H9 (cell line): ENCODE measurements at places on chromosomes 3 and 15.

- DNase-seq: no peak
These were observed 69.1 kb downstream of the CMTM8 start for GRCh38 chr3:32307591-32307990.

GRCh38 chr15:64466408-64467141, 6.2 kb downstream of the ZNF609 start:
- DNase-seq: no peak

GRCh38 chr15:66142285-66142684, 111.3 kb downstream of the MEGF11 start:
- no peak for DNase-seq

- DNase-seq: no peak
These were observed 21.7 kb downstream of the GOLIM4 start for GRCh38 chr3:168073842-168074605.

- no peak for DNase-seq
These were observed 3.0 kb downstream of the PEAK1 start for GRCh38 chr15:77416954-77417353.

GRCh38 chr3:177733936-177734335, 536.7 kb upstream of the TBL1XR1 start:
- DNase-seq: no peak

- peak; percentile 87 for DNase-seq
These were observed 76.9 kb downstream of the HES1 start for GRCh38 chr3:194212845-194213331.

DNA sequence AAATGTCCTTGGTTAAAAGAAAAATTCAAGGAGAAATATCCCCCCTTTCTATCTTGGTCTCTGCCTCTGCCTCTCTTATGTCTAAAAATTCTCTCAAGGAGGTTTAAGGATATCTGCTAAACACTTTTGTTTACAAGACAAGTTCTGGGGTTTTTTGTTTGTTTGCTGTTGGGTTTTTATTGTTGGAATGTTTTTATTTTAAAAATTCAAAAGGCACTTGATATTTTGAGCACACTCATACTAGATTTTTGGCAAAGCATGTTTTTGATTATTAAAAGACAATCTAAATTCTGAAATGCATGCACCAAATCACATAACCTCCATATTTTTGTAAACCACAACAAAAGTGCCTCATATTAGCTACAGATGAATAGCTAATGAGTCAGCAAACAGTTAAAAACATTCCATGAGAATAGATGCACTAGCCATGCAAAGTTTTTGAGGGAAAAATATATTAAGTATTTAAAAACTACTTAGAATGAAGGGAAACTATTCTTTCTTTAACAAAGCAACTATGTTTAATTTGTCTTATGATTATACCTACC, 84.6 kb downstream of the ZBTB20 start:
- DNase-seq: no peak

GRCh38 chr15:87562203-87562602, 694.3 kb downstream of the NTRK3 start:
- no peak for DNase-seq

- no peak for DNase-seq
These were observed 80.2 kb downstream of the FMN1 start for GRCh38 chr15:33114374-33114717.

GRCh38 chr3:173730391-173730790, 332.8 kb downstream of the NLGN1 start:
- DNase-seq: no peak

DNA sequence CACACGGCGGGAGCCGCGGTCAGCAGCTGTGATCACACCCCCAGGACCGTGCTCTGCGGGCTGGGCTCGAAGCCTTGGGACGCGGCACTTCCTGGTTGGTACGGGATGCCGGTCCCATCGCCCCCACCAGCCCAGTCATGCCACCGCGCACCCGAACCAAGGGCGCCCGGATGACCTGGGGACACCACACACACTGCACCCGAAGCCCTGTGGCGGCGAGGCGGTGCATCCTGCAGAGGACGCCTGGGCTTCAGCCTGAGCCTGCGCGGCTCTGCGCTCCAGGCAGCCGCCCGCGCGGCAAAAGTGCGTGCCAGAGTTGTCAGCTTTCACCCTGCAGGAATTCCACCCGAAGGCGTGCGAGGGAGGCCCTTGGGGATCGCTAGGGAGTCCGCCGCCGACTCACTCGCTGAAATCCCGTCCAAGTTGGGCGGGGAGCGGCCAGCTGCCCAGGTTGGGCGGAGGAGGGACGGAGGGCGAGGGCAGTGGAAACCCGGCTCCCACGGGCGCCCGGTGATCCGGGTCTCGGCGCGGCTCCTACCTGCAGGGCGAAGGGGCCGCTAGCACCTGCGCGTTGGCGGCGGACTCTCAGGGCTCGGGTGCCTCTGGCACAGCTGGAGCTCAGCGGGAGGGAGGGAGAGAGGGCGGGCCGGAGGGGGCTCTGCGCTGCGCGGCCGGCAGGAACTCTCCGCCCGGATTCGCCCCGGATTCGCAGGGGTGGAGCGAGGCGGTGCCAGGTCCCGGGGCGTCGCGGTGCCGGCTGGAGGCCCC, at the start of gene PLD1:
Gene PLD1, minus strand, starts transcription at position 623 of the 768 bp plus-strand sequence. CDS start 72,432 bp downstream, outside the sequence.
- DNase-seq: peak; percentile 67

DNA sequence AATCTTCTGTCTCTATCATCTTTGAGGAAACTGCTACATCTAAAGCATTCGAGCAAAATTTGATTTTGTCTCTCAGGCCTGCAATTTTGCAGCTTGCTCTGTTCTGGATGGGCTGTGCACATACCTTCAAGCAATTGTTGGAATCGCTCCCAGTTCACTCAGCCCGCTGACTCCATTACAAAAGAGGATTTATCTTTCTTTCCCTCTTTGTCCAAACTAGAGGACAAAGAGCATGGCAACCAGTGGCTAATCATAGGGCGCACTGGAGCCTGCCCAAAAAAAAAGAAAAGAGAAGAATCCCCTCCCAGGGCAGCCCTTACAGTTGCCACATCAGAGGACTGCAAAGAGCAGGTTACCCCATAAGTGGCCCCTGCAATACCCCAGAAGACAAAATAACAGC, 49.0 kb upstream of the DUT start:
- no peak for DNase-seq

DNA sequence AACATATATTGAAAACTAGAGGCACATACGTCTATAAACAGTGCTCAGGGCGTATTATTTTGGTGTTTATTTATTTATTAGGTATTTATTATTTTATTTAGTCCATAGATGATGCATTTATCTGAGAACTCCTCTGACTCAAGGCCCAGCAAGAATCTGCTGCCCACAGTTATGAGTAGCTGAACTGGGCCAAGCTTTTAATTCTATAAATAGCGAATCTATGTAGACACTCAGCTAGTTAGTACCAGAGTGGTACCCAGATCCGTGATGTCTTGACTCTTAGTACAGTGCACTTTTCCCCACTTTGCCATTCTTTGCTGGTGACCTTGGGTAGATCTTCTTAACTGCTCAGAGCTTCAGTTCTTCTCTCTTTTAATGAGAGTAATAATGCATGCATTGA, 370.4 kb upstream of the TPRG1 start:
- DNase-seq: no peak

DNA sequence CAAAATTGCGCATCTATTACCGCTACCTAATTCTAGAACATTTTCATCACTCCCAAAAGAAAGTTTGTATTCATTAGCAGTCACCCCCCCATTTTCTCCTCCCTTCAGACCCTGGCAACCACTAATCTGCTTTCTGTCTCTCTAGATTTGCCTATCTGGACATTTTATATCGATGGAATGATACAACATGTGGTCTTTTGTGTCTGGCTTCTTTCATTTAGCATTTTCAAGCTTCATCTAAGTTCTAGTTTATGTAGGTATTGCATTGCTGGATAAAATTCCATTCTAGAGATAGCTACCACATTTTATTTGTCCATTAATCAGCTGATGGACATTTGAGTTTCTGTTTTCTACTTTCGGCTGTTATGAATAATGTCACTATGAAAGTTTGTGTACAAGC, 38.4 kb downstream of the SLMAP start:
- no peak for DNase-seq

DNA sequence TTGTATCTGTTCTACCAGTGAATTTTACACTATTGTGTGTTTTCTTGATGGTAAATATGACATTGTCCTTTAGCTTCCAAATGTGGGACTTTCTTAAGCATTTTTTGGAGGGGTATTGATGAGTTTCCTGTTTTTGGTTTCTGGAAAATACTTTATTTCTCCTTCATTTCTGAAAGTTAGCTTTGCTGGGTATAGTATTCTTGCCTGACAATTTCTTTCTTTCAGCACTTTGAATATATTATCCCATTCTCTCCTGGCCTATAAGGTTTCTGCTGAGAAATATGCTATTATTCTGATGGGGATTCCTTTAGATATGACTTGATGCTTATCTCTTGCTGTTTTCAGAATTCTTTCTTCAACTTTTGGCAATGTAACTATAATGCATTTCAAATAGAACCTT, 15.4 kb upstream of the ATP2C1 start:
- DNase-seq: no peak

- DNase-seq: no peak
These were observed 95.0 kb downstream of the FNDC3B start for GRCh38 chr3:172134352-172134751.

DNA sequence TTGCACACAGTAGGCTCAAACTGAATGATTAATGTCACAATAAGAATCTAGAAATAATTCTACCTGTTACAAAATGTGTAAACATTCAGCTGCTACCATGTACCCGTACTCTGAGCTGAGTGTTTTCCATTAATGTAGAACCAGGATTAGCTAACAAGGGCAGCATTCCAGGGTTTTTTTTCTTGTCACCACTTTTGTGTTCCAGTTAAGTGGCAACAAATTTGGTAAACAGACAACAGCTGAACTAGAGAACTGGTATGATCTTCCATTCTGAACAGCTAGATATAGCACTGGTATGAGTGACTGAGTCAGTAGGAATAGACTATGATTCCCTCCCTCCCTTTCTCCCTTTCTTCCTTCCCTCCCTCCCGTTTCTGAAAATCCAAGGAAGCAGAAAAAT, 229.4 kb downstream of the CD47 start:
- no peak for DNase-seq

DNA sequence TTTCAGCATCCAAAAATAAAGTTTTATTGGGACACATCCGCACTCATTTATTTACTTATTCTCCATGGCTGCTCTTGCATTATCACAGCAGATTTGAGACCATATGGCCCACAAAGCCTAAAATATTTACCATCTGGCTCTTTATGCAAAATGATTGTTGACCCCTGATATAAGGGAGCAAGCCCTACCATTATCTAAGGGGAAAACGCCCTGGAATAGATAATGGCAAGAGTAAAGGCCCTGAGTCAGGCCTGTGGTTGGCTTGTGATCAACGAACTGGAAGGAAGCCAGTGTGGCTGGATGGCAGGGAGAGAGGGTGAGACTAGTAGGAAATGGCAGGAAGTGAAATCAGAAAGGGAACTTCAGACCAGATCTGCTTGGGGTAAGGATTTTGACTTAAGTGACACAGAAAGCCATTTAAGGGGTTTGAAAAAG, 24.6 kb upstream of the DMXL2 start:
- DNase-seq: no peak

DNA sequence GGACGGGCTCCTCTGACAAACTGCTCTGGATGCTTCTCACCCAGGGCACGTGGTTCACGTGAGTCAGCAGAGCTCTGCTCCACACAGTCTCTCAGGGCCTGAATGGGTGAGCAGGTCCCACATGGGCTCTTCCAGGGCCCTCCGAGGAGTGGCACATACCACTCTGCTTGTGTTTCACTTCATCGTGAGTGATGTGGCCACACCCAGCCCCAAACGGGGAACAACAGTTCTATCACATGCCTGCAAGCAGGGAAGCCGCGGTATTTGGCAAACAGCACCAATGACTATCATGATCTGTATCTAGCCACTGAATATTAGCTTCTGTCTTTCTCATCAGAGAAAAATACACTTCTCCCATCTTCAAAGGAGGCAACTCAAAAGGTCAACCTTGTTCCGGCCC, 352.8 kb downstream of the GABRG3 start:
- DNase-seq: no peak

DNA sequence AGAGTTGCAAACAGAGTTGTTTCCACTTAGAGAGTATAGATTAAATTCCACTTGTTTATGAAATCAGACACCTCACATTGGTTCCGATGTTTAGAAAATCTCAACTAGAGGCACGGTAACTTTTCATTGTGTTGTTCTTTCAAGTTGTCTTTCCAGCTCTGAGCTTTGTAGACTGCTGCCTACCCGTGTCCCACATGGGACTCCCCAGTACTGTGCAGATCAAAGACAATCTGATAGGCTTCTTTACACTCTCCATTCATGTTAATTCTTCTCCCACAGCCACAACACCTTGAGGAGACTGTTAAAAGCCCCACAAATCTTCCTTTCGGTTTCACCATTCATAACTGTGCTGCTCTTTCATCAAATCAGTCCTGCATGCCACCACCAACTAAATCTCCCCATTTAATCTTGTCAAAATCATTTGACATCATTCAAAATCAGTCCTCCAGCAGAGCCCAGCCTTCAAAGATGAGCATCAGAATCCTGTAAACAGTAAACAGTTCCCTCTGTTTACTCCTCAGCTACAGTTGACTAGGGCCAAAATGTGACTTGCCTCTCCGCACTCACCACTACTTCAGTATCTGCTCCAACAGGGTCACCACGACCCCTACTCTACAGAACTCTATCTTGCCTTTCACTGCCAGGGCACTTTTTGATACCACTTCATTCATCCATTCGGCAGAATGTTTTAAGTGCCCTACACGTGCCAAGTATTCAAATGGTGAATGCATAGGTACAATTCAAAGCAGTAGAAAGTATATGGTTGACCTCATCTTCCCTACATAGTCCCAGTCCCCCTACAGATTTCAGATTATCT, 8.3 kb downstream of the ANXA2 start:
- DNase-seq: no peak

GRCh38 chr3:152295344-152295743, 26.6 kb downstream of the MBNL1 start:
- no peak for DNase-seq
